Activated T-helper 1 cell treated with anti-CD3 and anti-CD28 coated beads, Interleukin-12 subunit alpha, Interleukin-12 subunit beta, Interleukin-2, Interleukin-4 antibody, amounts not matched to agents 30 ng/mL and 10 ng/mL and 1 ng/mL, durations not matched to agents 14 hours and 24 hours and 36 hours (primary cell): ENCODE measurements at places on chromosomes 1 and 21.

- DNase-seq, result no peak
These were observed 249.2 kb upstream of the PKN2 start for GRCh38 chr1:88434836-88435235.

DNA sequence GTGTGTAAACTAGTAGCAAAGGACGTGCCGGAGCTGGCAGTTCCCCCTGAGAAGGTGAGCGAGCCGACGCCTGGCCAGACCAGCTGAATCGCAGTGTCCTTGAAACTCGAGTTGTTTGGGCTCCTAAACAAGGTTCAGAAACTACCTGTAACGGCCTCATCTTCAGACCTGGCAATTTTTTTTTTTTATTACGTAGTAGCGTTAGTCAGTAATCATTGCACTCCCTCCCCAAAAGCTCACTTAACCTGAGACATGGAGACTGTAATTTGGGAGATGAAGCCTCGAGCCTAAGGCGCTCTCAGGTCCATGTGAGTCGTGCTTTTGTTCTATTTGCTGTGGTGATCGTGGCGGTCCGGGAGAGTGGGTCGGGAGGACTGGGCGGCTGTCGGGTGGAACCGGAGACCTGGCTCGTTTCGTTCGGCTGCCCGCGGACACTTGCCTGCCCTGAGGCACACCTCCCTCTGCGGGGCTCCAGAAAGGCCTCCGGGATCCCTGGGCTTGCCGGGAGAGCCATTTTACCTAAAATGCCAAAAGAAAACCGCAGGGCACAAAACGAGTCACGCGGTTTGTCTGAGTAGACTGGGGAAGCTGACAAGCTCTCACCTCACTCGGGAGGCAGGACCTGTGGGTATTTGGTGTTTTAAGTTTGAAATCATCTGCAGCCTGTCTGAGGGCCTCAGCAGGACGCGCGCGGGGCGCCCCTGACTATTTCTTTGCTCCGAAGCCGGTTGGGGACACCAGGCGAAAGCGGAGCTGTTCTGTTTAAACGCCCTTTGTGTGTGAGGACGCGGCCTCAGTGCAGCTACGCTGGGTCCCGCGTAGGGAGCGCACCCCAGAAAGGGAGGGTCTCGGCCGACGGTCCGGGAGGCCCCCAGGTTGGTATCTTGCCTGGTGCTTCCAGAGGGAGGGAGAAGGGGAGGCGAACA lies 722 bp downstream of the LHX8 start:
- no peak for DNase-seq

- no peak for DNase-seq
These were observed 18.6 kb downstream of the SMG7 start for GRCh38 chr1:183490932-183491331.

DNA sequence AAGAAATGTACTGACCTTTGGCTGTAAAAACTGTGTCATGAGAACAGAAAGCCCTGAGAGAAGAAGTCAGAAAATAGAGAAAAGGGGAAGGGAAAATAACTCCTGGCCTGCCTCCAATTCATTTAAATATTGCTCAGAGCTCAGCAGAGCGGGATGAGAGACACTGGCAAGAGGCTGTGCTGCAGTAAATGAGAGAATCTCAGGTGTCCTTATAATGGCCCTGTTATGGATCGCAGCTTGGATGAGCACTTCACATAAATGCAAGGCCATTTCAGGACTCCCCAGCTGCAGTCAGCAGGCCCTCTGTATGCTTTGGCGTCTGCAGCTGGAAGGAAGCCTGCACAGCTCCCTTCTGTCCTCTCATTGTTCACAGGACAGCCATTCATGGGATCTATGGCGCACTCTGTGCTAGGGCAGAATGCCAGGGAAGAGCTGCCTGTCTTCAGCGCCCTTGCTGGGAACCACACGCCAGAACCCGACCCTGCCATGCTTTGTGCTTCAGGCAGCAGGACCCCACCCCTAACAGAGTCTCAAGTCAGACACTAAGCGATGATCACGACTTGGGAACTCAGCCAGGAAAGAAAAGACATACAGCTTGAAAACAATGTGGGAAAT lies 20.7 kb upstream of the ABCB10 start:
- no peak for DNase-seq

DNA sequence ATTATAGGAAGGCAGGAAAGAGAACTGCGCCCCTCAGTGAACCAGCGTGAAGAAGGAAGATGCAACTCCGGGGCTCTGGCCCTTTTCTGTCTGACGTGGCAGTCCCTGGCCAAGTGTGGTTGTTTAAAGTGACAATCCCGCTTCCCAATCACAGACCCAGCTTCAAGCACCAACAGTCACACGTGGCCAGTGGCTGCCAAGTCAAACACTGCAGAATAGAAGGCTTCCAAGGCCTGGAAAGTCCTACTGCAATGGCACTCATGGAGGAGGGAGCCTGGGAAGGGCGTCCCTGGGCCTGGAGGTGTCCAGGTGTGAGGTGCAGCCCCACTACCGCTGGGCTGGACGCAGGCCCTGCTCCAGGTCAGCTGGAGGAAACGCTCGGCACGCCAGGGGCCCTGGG lies 143.8 kb downstream of the CASZ1 start:
- DNase-seq, result no peak

- DNase-seq, result no peak
These were observed 316.9 kb downstream of the VAV3 start for GRCh38 chr1:107648071-107648470.

DNA sequence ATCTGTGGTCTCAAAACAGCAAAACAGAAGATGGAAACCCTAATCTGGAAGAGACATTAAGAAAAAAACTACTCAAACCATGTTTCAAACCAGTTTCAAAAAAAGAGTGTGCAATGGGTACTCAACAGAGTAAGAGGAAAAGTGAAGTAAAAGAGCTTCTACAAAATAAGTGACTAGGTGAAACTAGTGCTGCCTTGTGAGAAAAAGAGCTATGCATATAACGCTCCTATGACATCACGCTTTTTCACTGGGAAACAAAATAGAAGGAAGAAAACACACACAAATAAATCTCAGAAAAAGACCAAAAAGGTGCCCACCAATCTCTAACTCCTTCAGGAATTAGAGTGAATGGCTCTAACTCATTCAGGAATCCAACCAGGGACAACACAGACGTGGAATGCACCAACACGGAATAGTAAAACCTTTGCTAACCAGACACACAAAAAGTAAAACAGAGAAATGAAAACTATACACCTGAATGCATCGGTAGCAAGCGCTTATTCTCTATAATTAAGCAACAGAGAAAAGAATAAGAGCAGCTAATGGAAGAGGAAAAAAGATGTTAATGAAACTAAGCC lies 1.3 kb downstream of the FOXJ3 start:
- no peak for DNase-seq

- no peak for DNase-seq
These were observed 3.3 kb upstream of the S100A3 start for GRCh38 chr1:153552335-153552734.

- no peak for DNase-seq
These were observed 79.9 kb upstream of the LYST start for GRCh38 chr1:235946571-235946981.

DNA sequence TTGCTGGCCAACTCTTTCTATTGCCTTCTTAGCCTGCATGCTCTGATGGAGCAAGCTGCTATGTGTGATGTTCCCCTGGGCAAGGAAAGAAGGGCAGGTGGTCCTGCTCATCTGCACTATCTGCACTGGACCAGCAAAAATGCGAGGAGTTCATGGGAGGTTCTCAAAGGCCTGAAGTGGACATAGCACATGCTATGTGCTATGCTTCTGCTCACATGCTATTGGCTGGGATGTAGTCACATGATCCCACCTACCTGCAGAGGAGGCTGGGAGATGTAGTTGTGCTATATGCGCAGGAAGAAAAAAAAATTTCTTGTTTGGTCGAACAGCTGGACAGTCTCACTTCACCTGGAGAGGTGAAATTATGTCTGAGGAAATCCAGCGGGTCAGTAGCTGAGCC lies 587.7 kb downstream of the MATN1 start:
- DNase-seq, result no peak

DNA sequence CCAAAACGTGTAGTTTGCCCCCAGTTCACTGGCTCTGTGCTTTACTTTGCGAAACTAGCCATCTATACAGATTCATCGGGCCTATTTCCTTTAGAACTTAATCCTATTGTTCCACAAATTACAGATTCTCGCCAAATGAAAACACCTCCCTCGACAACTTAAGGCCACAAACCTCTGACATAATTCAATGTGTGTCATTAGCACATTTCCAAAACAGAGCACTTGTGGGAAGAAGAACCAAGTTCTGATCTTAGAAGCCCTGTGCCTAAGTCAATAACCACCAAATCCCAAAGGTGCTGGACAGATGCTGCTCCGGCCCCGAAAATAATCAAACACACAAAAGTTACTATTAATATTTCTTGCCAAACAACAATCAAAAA lies 93.9 kb downstream of the SLC45A1 start:
- DNase-seq, result no peak

GRCh38 chr1:208537198-208537597 lies 293.0 kb upstream of the PLXNA2 start:
- DNase-seq, result no peak

- DNase-seq, result no peak
These were observed 37.3 kb upstream of the F3 start for GRCh38 chr1:94578856-94579255.
